ENCODE measurements at places on chromosomes 7 and 10.

DNA sequence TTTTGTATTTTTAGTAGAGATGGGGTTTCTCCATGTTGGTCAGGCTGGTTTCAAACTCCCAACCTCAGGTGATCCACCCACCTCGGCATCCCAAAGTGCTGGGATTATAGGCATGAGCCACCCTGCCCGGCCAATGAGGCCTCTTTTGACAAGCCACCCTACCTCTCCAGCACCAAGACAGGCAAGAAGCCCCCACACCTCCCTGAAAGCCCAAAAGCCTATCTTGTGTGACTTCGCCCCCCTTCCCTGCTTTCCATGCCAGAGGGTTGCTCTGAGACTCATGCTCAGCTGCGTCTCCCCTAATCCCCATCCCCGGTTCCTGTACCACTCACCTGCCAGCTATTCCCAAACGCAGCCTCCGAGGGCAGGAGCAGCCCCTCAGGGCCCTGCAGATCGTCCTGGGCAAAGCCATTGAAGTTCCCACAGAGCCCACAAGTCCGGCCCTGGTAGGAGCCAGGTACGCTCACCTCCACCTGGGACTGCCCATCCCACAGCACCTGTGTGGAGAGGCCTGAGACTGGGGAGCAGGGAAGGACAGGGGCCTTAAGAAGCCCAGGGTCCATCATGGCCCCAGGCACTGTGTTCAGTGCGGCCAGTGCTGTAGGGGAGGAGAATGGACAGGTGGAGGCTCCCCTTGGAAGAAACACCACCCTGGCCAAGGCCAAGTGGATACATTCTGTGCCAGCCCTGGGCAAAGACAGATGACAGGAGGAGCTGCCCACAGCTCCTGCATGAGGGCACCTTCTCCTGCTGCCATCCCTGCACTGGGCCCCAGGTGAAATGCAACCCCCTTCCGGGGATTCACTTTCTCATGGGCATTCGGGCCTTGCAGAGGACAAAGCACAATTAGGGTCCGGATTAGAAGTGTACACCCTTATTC, 15.8 kb downstream of the ATP6V1F start:
- no peak for DNase-seq

DNA sequence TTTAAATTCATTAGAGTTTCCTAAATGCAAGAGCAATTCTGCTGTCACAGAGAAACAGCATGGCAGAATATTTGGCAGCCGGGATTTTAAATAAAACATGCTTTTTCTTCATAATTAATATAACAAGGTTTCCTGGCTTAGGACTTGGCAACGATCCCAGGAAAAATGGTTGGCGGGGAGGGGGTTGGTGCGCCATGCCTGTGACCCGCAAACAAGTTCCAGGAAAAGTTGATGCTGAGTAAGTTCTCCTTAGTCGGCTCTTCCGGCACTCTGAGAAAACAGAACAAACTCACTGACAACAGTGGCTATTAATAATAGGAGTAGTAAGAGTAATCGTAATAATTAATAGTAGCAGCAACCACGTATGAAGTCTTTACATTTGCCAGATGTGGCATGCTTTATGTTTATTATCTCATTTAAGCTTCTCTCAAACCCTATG, 4.6 kb downstream of the HABP2 start:
- DNase-seq = no peak

- no peak for DNase-seq
Observed at GRCh38 chr10:75012471-75012870, 99.0 kb upstream of the SAMD8 start.

GRCh38 chr10:68095153-68095552, 14.1 kb upstream of the MYPN start:
- no peak for DNase-seq

- no peak for DNase-seq
Observed at GRCh38 chr10:89367529-89367928, 10.3 kb upstream of the IFIT1B start.

- DNase-seq = no peak
Observed at GRCh38 chr10:99672884-99673283, 13.6 kb downstream of the ENTPD7 start.

GRCh38 chr7:105990727-105991453, 27.8 kb downstream of the CDHR3 start:
- DNase-seq = no peak

GRCh38 chr10:132263866-132264265, 43.9 kb downstream of the STK32C start:
- DNase-seq = no peak

DNA sequence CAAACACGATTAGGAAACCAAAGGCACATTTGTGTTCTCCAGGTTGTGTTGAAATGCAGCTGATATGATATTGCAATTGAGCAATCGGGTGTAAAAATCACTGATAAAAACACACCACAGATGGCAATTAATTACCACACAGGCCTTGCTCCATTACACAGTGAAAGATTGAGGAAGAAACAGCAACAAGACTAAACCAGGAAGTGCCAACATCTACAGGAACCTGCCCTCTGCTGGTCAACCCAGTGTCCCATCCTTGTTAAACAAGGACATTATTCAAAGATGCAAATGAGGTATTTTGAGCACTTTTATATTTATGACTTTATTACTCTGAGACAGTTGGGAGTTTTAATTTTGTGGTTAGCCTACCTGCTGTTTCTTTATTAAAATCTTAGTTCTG, 765.6 kb upstream of the GHITM start:
- no peak for DNase-seq

All from CD4-positive, alpha-beta T cell treated with Interleukin-6 for 4 hours (primary cell).